ENCODE measurements at places on chromosomes 12 and 14. TPM values are rescaled to one million over a fixed set of nuclear protein-coding genes. Genes with fewer than 3 reads are reported as not detected.

DNA sequence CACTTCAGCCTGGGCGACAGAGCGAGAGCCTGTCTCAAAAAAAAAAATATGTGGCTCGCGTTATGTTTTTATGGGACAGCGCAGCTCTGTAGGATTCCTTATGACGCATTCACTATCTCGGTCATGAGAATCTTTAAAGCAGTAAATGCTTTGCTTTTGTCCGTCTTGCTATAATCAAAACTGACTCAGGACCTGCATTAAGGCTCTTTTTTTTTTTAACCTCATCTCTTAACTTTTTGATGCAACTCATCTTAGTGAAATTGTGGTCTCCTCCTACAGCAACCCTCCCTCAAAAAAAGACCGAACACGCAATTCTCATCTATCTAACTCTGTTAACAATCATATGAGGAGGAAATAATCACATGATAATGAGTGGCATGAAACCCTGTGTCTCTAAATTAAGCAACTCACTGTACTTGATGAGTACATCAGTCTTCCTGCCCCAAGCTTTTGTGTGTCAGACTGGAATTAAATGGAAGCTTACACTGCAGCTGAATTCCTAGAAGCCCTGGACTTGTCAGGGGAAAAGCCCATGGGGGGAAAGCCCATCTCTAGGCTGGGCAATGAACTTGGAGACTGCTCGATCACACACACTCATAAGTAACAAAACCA is 4.3 kb downstream of the P2RX4 start:
- H3K4me1 ChIP-seq = peaks cover 7% of the 10 kb centered on the region
- H3K36me3 ChIP-seq = peaks cover 2% of the 10 kb centered on the region
- peak; percentile 42 for DNase-seq
- H3K4me3 ChIP-seq = no peak overlapping the region
- no peaks in the 10 kb centered on the region for H3K27me3 ChIP-seq
- peak overlapping the region; percentile 1 for H3K27ac ChIP-seq

GRCh38 chr14:53295985-53296582 is 143.0 kb upstream of the DDHD1 start:
- H3K4me3 ChIP-seq = no peak overlapping the region
- H3K36me3 ChIP-seq = no peaks in the 10 kb centered on the region
- no peak overlapping the region for H3K27ac ChIP-seq
- no peaks in the 10 kb centered on the region for H3K4me1 ChIP-seq
- peak; percentile 45 for DNase-seq

DNA sequence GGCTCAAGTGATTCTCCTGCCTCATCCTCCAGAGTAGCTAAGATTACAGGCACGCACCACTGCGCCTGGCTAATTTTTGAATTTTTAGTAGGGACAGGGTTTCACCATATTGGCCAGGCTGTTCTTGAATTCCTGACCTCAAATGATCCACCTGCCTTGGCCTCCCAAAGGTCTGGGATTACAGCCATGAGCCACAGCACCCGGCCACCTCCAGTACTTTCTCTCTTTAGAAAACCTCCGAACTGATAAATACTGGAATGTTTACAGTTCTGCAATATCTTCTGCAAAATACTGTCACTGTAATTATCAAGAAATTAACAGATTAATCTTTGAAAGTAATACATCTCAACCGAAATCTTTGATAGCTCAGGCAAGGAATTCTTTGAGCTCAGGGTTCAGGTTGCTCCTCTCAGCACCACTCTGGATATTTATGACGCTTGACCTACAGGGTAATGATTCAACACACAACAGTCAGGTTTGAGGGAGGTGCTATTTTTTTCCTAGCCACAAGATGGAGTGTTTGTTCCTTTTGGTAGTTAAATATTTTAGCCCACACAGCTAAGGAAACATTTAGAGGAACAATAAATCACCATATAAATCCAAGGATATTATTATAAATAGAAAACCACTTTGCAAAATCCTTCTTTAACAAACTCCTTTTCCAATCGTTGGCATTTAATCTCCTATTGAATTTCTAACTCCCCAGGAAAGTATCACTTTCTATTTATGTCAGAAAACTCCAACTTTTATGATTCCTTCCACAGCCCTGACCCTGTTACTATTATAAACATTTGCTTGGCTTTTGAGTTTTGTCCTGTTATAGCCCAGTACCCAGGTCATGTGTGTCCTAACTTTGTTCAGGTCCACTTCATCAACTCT is 48.6 kb upstream of the GTF2A1 start:
- no peak overlapping the region for H3K27ac ChIP-seq
- H3K4me3 ChIP-seq = no peak overlapping the region
- H3K27me3 ChIP-seq = no peaks in the 10 kb centered on the region
- peak; percentile 68 for DNase-seq
- no peaks in the 10 kb centered on the region for H3K4me1 ChIP-seq

DNA sequence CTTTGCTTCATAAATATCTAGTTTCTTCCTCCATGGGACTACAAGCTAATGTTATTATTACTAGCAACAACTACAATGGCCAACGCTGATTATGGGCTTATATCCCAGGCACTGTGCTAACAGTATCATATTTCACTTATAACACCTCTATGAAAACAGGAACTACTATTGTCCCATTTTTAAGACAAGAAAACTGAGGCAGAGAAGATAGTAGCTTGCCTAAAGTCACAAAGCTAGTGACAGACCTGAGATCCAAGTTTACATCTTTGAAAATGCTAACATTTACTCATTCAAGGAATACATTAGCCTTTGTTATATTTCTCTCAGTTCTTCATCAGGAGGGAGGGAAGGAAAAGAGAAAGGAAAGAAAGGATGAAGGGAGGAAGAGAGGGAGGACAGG is 32.8 kb downstream of the GIT2 start:
- H3K27ac ChIP-seq = no peak overlapping the region
- no peak for DNase-seq
- no peaks in the 10 kb centered on the region for H3K27me3 ChIP-seq
- H3K36me3 ChIP-seq = peaks cover 38% of the 10 kb centered on the region
- 0 out of 2 replicates have a peak, but pooled peaks cover 1% of the 10 kb centered on the region for H3K4me1 ChIP-seq
- H3K4me3 ChIP-seq = no peak overlapping the region

DNA sequence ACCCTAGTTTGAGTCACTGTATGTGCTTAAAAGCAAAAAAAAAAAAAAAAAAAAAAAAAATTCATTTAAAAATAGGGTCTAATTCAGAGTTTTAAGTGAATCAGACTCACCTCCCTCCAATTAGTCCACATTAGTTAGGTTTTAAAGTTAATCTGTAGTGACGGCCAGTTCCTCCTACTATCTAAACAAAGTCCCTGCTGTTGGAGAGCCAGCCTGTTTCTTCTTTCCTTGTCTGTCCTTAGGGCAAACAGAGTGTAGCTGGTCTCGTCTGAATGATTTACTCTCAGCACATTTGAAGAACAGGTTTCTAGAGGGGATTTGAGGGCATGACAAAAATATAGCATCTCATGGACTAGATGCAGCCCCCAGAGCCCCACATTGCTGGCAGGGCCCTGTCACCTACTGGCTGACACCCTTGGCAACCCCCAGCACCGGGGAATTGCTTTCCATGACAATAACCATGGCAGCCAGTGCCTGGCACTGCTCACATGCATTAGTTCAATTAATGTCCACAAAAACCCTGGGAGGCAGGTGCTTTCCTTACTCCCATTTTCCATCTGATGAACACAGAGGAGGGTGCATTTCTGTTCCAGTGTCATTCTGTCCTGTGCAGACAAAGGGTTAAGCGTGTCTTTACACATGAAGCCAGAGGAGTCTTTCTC is 138.3 kb downstream of the PLXNC1 start:
- no peaks in the 10 kb centered on the region for H3K36me3 ChIP-seq
- peaks cover 3% of the 10 kb centered on the region for H3K27me3 ChIP-seq
- DNase-seq = no peak
- H3K4me3 ChIP-seq = no peak overlapping the region
- H3K27ac ChIP-seq = no peak overlapping the region
- peaks cover 13% of the 10 kb centered on the region for H3K4me1 ChIP-seq

- no peak overlapping the region for H3K4me3 ChIP-seq
- peaks cover under 1% of the 10 kb centered on the region for H3K27me3 ChIP-seq
- peak overlapping the region; percentile 42 for H3K27ac ChIP-seq
- DNase-seq = peak; percentile 98
- peaks cover 27% of the 10 kb centered on the region for H3K36me3 ChIP-seq
- peaks cover 26% of the 10 kb centered on the region for H3K4me1 ChIP-seq
Observed at GRCh38 chr14:101072945-101073597, 169.5 kb upstream of the RTL1 start.

- H3K4me3 ChIP-seq = no peak overlapping the region
- H3K4me1 ChIP-seq = no peaks in the 10 kb centered on the region
- no peak overlapping the region for H3K27ac ChIP-seq
- H3K27me3 ChIP-seq = no peaks in the 10 kb centered on the region
- H3K36me3 ChIP-seq = peaks cover 24% of the 10 kb centered on the region
Observed at GRCh38 chr12:118023301-118023860, 6.9 kb downstream of the RFC5 start.

- no peak overlapping the region for H3K4me3 ChIP-seq
- no peak overlapping the region for H3K27ac ChIP-seq
- no peaks in the 10 kb centered on the region for H3K36me3 ChIP-seq
- peaks cover 3% of the 10 kb centered on the region for H3K4me1 ChIP-seq
Observed at GRCh38 chr12:124872068-124872719, 8.5 kb upstream of the SCARB1 start.

GRCh38 chr14:90544566-90544965 is 147.7 kb downstream of the CALM1 start:
- H3K27me3 ChIP-seq = no peaks in the 10 kb centered on the region
- peaks cover 4% of the 10 kb centered on the region for H3K36me3 ChIP-seq
- H3K27ac ChIP-seq = no peak overlapping the region
- no peak for DNase-seq
- H3K4me3 ChIP-seq = no peak overlapping the region

DNA sequence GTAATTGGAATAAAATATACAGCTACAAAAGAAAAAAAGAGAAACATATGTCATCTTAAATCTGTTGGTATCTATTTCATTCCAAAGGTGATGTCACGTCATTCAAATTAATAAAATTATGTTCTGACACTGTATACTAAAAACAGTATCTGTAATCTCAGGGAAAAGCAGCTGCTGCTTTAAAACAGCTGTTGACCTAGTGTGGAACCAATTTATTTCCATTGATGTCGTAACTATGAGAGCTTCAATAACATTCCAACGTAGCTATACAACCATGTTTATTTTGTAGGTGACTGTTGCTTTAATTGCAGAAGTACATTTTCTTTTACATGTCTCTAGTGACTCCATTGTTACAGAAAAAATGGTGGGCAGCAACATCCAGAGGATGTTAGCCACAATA is 571.7 kb downstream of the RPS29 start:
- no peaks in the 10 kb centered on the region for H3K36me3 ChIP-seq
- no peaks in the 10 kb centered on the region for H3K27me3 ChIP-seq
- H3K4me3 ChIP-seq = no peak overlapping the region
- H3K27ac ChIP-seq = no peak overlapping the region

DNA sequence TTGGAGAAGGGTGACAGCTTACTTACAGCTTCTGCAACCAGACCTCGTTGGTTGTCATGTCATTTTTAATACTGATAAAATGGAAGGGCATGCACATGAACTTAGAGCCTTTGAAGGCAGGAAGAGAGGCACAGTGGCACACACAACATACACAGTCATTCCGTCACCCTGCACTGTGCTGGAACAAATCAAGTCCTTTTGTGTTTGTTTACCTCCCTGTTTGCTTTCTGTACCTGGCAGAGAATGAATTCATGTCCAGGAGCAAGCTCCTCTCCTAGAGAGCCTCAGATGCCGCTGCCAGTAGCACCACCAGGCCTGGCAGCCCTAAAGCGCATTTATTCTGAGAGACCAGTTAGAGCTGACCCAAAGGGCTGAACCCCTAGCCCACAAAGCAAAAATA is 460.3 kb downstream of the EGLN3 start:
- H3K4me1 ChIP-seq = no peaks in the 10 kb centered on the region
- no peaks in the 10 kb centered on the region for H3K27me3 ChIP-seq
- DNase-seq = no peak
- H3K4me3 ChIP-seq = no peak overlapping the region

DNA sequence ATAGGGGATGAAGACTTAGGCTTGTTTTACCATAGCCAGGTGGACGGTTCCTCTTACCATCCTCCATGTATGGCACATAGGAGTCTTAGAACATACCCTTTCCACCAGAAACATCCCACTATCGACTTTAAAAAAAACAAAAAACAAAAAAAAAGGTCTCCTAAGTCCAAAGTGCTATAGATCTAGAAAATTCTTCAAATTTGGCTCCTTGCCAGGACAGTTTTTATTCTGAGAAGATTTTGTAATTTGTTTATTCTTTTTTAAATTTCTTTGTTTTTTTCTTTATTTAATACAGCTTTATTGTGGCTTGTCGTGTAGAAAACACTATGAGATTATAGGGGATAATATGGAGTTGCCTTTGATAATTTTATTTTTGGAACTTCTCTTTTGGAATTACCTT is 197.7 kb downstream of the NUBPL start:
- no peaks in the 10 kb centered on the region for H3K27me3 ChIP-seq
- no peaks in the 10 kb centered on the region for H3K36me3 ChIP-seq
- no peak for DNase-seq
- no peaks in the 10 kb centered on the region for H3K4me1 ChIP-seq
- no peak overlapping the region for H3K4me3 ChIP-seq

DNA sequence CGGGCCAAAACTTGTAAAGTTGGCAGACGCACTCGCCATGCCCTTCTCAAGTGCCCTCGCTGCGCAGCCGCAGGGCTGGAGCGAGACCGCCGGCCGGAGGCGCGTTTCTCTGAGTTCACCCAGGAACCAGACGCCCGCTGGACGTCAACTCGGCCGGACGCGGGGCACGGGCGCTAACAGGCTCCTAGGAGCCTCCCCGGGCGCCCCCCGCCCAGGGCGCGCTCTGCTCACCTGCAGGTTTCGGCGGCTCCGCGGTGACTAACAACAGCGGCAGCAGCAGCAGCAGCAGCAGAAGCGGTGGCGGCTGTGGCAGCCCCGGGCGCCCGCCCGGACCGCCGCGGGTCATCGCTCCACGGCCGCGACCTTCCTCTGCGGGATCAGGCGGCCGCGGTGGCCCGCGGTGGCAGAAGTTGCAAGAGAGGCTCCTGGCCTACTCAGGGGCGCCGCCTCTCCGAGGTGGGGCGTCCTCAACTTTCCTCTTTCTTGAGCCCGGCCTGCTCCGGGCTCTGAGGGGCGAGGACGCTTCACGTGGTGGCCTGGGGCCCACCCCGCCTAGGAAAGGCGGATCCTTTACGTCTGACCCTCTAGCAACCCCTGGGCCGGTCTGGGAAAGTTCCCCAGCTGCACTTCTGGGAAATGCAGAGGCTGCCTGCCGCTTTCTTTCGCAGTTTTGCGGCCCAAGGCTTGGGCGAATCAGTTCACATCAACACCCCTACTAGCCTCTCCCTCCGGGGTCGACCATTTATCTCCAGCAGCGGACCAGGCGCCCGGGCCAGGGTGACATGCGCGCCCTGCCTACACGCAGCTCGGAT is at the start of gene PLBD1:
Gene PLBD1, minus strand, starts transcription at position 533 of the 812 bp plus-strand sequence. Its CDS starts 187 bp downstream, at position 346.
- no peaks in the 10 kb centered on the region for H3K36me3 ChIP-seq
- H3K27ac ChIP-seq = no peak within 1 kb of the TSS
- no peak for DNase-seq
- H3K27me3 ChIP-seq = no peaks in the 10 kb centered on the region
- H3K4me3 ChIP-seq = peak within 1 kb of the TSS; percentile 17

- peak overlapping the region; percentile 61 for H3K4me3 ChIP-seq
- no peaks in the 10 kb centered on the region for H3K27me3 ChIP-seq
- no peaks in the 10 kb centered on the region for H3K36me3 ChIP-seq
- H3K27ac ChIP-seq = peak overlapping the region; percentile 93
- H3K4me1 ChIP-seq = peaks cover 17% of the 10 kb centered on the region
Observed at GRCh38 chr12:30795410-30796312, 40.9 kb upstream of the CAPRIN2 start.

GUCY2C gene
- not detected for total RNA-seq

STYK1 gene
- total RNA-seq = 1.1 TPM

USP44 gene
- total RNA-seq = 33.5 TPM

ACSS3 gene
- total RNA-seq = 1.4 TPM

LIN52 gene
- total RNA-seq = 11.5 TPM
